ENCODE measurements at places on chromosomes 7 and 10.
A peak's percentile ranks its signal among the peaks of the same experiment; 100 is the strongest.

DNA sequence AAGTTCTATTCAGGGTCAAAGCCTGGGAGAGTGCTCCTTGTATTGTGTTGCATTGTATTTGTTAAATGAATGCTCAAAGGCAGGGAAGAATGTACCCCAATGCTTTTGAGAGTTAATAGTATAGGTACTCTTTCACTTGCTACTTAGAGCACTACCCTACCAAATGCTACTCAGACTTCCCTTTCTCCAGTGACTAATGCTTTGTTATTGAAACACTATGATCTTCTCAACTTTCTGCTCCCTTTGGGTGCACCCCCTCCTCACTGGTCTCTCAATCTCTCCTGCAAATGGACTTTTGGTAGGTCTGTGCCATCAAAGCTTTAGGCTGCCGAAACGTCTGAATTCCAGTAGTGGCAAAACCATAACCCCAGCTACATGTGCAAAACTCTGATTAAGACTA lies 177.7 kb upstream of the AHR start:
- DNase-seq = no peak

- no peak for DNase-seq
Measured at GRCh38 chr7:157870644-157871290, 534.0 kb downstream of the DNAJB6 start.

DNA sequence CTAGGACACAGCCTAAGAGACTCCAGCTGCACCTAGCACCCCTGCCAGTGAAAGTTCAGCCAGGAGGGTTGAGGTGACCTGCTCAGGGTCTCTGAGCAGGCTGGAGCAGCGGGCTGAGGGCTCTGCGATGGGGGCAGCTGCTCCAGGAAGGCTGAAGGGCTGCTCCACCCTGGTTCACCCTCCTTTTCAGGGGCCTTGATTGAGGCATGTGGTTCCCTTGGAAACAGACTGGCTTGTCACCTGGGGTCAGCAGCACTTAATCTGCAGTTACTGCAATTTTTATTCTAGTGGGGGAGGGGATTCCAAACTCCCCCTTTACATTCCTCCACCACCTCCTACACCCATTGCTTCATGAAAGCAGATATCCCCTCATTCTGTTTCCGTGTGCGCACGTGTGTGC lies 85.3 kb upstream of the UNC5B start:
- no peak for DNase-seq

DNA sequence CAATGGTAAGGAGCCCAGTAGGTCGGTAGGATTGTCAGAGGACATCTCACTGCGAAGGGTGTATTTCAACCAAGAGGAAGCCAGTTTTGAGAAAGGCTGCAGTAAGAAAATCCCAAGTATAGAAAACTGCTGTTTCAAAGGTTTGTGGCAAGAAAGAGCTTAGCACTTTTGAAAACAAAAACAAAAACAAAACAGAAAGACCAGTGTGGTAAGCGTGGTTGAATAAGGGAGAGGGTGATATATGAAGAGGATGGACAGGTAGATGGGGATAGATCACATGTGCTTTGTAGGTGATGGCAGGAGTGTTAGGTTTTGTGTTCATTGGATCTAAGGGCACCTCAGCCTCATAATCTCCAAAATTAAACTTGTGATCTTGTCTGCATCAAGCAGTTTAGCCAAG lies 141.6 kb upstream of the WNT16 start:
- DNase-seq = no peak

- DNase-seq = no peak
Measured at GRCh38 chr7:4964506-4964905, 5.5 kb upstream of the MMD2 start.

GRCh38 chr7:50629238-50629901 lies 64.2 kb upstream of the DDC start:
- no peak for DNase-seq

DNA sequence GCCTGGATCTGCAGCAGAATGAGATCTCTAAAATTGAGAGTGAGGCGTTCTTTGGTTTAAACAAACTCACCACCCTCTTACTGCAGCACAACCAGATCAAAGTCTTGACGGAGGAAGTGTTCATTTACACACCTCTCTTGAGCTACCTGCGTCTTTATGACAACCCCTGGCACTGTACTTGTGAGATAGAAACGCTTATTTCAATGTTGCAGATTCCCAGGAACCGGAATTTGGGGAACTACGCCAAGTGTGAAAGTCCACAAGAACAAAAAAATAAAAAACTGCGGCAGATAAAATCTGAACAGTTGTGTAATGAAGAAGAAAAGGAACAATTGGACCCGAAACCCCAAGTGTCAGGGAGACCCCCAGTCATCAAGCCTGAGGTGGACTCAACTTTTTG lies 21.4 kb downstream of the LRRC17 start:
- no peak for DNase-seq

- DNase-seq = peak; percentile 59
Measured at GRCh38 chr10:58781873-58782488, 269.3 kb downstream of the BICC1 start.

GRCh38 chr7:141463986-141464385 lies 87.2 kb upstream of the AGK start:
- DNase-seq = no peak

DNA sequence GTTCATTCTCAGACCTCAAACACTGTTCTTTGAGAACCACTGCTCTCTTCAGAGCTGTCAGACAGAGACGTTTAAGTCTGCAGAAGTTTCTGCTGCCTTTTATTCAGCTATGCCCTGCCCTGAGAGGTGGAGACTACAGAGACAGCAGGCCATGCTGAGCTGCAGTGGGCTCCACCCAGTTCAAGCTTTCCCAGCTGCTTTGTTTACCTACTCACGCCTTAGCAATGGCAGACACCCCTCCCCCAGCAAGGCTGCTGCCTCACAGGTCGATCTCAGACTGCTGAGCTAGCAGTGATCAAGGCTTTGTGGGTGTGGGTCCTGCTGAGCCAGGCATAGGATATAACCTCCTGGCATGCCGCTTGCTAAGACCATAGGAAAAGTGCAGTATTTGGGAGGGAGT lies 80.5 kb upstream of the CYP2C9 start:
- DNase-seq = no peak

GRCh38 chr10:2948127-2948854 lies 119.1 kb upstream of the PFKP start:
- no peak for DNase-seq

DNA sequence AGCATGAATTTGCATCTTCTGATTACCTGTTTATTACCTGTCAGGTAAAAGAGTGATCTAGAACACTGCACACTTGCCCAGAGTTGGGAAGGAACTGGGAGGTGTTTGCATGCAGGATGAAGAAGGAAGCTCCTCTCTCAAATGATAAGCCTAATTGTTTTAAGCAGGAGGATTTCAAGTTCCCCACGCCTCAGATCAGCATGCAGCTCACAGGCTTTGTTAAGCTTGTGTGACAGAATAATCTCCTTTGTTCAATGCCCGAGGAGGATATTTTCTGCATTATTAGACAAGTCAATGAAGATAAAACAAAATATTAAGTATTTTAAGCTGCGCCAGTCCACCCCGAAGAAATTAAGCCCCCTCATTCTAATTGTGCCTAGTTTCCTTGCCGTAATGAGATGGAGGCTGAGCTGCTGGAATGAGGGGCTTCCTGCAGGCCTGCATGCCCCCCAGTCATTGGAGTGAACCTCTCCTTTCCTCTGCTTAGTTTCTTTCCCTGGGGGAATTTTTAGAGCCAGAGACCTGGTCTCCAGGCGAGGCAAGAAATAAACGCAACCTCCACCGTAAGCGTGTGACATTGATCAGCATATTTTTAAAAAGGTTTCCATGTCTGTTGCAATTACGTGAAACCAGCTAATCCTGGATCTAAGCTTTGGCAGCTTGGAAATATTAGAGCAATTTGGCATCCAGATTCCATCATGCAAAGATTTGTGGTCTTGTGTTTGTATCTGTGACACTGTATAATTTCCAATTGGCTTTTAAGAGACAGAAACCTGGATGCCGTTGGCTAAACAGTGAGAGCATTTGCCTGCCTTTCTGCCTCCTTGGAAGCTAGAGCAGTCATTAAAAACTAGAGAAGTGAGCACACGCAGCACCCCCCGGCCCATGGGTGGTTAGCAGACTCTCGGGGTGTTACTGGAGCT lies 376.0 kb downstream of the GALNT17 start:
- no peak for DNase-seq

- no peak for DNase-seq
Measured at GRCh38 chr7:91424371-91424770, 160.1 kb downstream of the FZD1 start.

DNA sequence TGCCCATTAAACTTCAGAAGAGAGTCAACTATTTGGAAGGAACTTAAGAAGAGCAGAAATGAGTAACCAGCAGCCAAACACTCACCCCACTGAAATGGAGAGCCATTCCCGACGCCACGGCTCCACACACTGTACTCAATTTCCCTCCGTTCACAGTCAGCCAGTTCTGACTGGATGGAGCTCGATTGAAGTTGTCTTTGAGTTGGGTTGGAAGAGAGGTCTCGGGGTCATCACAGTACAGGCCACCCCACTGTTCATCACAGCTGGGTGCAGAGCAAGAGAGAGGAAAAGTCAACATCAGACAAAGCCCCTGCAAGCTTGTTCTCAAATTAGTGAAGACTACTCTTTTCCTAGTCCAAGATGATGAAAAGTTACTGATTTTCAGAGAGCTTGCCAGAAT lies 75.9 kb upstream of the SLC26A5 start:
- no peak for DNase-seq

- no peak for DNase-seq
Measured at GRCh38 chr7:81128011-81128410, 209.2 kb upstream of the SEMA3C start.

GRCh38 chr10:125984346-125984745 lies 88.0 kb downstream of the FANK1 start:
- no peak for DNase-seq

DNA sequence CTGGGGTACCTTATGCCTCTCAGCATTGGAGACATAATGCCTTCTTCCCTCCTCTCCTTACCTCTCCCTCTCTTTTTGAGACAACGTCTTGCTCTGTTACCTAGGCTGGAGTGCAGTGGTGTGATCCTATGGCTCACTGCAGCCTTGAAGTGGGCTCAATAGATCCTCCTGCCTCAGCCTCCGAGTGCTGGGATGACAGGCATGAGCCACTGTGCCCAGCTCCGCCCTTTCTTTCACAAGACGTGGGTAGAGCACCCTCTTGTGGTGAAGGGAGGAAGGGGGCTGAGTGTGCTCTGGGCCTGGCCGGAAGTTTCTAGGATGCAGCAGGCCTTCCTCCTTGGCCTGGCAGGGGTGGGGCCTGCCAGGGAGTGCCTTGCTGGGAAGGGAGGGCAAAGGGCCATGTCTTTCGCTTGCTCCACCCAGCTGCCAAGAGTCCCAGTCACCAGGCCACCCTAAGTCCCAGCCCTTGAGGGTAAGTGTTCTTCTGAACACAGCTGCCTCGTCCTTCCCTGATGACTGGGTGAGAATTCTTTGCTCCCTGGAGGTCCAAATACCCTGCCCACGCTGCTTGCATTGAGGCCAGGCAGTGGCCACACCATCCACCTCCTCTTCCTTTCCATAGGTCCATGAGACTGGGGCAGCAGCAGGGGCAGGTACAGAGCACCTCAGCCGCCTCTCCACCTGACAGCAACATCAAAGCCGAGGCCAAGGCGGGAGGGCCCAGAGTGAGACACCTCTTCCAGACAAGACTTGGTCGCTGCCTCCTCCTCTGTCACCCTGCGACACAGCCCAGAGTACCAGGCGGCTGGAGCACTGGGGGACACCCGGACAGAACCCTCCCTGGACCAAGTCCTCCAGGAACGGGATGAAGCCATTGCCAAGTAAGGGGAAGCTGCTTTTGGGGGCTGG lies 3.7 kb downstream of the ABHD11 start:
- DNase-seq = peak; percentile 79

DNA sequence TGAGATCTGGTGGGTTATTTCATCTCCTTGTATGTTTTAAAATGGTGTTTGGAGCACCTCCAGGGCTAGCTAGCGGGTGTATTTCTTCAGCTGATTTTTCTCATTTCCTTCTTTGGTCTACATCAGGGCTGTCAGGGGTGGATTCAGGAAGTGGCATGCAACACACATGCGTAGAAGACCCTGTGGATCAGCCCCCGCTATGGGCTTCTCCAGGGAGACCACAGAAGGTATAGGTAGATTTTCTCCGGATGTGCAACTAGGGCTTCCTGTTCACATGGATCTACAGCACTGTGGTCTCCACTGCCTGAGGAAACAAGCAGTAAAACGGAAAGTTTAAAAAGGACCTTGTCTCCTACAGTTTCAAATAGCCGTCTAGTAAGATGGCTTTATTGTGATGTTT lies 10.4 kb downstream of the NUB1 start:
- DNase-seq = no peak

DNA sequence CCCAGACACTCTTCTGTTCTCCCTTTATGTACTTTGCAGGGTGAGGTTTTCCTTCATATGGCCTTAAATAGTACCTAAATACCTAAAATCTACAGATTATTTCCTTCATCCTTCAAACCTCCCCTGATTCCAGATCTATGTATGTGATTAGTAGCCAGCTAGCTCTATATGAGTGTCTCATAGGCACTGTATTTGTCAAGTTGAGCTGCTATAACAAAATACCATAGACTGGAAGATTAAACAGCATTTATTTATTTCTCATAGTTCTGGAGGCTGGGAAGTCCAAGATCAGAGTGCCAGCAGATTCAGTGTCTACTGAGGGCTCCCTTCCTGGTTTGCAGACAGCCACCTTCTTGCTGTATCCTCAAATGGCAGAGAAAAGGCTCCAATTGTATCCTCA lies 60.6 kb upstream of the MSRB2 start:
- DNase-seq = no peak

GRCh38 chr7:79347351-79347750 lies 106.1 kb downstream of the MAGI2 start:
- DNase-seq = no peak

DNA sequence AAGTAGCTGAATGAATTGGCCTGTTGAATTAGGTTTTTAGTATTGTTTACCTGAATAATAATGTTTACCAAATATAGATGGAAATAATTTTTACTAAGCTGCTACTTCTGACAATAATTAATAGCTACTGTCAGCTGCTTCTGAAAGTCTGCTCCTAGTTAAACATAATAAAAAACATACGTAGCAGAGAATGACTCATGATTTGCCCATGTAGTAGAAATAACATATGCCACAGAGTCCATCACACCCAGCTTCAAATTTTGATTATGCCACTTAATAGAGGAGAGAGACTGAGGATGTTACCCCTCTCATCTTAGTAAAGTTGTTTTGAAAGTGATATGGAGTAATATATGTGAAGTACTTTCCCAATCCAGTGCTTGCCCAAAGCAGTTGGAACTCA lies 57.6 kb upstream of the MDFIC start:
- peak; percentile 37 for DNase-seq

- no peak for DNase-seq
Measured at GRCh38 chr10:131751827-131752775, 148.7 kb upstream of the PPP2R2D start.

- no peak for DNase-seq
Measured at GRCh38 chr7:88317422-88317821, 10.7 kb upstream of the STEAP4 start.

GRCh38 chr7:158447506-158448171 lies 140.0 kb downstream of the PTPRN2 start:
- DNase-seq = no peak

DNA sequence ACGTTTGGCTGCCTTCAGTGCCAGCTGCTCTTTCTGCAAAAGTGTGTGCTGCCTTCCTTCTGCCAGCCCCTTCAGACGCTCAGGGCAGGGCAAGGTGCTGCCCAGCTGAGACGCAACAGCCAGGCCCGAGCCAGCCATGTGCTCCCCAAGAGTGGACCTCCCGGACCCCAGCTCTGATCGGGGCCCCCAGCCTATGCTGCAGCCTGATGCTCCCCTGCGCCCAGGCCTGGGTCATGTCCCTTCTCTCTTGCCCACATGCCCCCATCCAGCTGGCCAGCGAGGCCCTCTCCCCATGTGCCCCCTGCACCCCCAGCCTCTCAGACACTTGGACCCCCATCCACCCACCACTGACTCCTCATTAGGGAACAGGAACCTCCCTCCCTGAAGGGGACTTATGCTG lies 17.8 kb downstream of the WDR86 start:
- no peak for DNase-seq

GRCh38 chr10:49298983-49299815 lies at the start of gene C10orf71:
TSS of gene C10orf71 (plus strand) at chr10:49299170. CDS start at chr10:49322546, 23,376 bp downstream.
- DNase-seq = no peak

Measured in fibroblast of skin of right biceps (primary cell).